ENCODE measurements at places on chromosomes 11 and 22. TPM values are rescaled to one million over a fixed set of nuclear protein-coding genes. Genes with fewer than 3 reads are reported as not detected.
A peak's percentile ranks its signal among the peaks of the same experiment; 100 is the strongest.

- no peak for DNase-seq
Observed at GRCh38 chr11:13030857-13031256, 21.7 kb downstream of the RASSF10 start.

DNA sequence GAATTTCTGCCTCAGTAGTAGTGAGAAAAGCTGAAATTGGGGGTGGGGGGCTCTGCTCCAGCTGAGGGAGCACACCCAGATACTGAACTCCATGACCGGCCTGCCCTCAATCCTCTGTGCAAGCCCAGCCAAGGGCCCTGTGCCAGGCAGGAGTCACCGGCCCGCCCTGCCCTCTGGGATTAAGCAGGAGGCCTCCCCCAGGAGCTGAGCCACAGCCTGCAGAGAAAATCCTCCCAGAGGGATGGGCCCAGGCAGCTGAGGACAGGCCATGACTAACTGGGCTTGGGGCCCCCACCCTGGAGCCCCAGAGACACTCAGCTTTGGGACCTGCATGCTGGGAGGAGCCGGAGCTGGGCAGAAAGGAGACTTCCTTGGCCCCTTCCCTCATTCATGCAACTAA, 48.8 kb downstream of the MN1 start:
- peak; percentile 93 for DNase-seq

The OR5B12 gene
- total RNA-seq = not detected

The GLYATL1 gene
- 0.37 TPM for total RNA-seq

The CALCB gene
- 1.3 TPM for total RNA-seq

DNA sequence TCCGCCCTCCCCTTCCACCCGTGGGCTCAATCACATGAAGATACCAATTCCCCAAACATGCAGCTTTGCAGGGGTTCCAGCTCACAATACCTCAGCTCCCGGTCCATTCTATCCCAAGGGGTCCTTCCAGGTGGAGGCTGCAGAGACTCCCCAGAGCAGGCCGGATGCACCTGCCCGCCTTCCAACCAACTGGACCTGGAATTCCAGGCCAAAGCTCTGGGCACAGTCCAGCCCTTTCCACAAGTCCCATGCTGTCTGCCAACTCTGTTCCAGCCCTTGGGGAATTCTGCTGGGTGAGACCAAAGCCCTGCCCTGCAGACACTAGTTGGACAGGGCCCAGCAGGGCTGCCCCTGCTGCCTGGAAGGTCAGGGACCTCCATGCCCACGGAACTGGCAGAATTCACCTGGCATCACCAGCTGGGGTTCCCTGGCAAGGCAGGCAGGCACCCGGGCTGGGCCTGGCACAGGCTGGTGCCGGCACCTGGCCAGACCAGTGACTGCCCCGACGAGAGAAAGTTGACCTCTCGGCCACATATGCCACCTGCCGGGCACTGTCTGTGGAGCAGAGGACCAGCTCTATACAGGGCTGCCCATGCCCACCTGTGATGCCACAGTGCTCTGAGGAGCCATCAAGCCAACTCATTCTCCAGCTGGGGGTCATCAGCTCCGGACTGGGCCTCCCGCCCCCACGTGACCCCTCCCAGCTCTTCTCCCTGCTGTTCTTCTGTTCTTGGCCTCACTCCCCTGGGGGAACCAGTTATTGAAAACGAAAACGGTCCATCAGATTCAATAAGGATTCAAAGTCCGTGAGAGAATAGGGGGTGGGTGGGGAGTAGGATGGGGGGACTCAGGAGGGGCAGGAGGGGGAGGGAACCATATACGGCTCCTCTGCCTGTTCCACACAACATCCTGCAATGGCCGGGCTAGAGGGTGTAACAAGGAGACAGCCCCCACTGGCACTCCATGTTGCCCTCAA, 4.7 kb downstream of the SYT7 start:
- no peak for DNase-seq

- peak; percentile 32 for DNase-seq
Observed at GRCh38 chr11:90845126-90845525, 622.3 kb upstream of the CHORDC1 start.

The CDHR5 gene
- not detected for total RNA-seq

DNA sequence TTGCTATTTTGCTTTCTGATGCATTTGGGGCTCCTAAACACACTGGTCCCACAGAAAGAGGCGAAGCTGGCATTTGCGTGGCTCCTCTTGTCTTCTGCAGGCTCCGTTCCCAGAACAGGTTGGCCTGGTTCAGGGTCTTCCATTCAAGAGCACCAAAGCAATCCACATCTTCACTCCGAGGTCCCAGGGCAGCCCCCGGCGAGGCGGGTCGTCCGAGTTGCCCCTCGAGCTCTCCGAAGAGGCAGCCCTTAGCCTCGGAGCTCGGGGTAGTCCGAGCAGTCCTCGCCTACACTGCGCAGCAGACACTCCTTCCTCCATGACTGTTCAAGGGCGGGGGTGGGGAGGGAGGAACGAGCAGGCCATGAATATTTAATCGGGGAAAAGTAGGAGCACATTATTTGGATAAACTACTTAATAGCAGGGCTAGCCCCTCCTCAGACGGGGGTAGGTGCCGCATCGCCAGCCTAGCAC, 321.3 kb downstream of the BLID start:
- DNase-seq = no peak

The OR52H1 gene
- total RNA-seq = not detected

GRCh38 chr11:64186492-64187165, 658 bp downstream of the STIP1 start:
- DNase-seq = peak; percentile 17

The ST14 gene
- total RNA-seq = 83.9 TPM

The RAPSN gene
- 0.99 TPM for total RNA-seq

DNA sequence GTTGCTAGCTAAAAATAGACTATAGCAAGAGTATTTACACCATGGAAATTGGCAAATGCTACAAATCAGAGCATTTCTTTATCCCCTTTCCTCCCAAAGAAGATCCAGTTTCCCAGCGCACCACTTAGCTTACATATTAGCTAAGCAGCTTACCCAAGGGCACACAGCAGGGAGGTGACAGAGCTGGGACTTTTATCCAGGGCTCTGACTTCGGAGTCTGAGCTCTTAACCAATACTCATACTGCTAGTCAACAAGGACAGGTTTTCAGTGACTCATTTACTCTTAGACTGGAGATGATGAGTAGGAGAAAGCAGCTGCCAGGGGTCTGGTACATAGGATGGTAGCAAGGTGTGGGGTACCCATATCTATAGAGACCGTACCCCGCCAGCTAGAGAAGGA, 38.4 kb downstream of the NAV2 start:
- DNase-seq = no peak

- DNase-seq = peak; percentile 94
Observed at GRCh38 chr11:11731311-11732083, 109.7 kb upstream of the GALNT18 start.

Measured in mammary epithelial cell (primary cell).